Stimulated activated CD4-positive, alpha-beta T cell treated with anti-CD3 and anti-CD28 coated beads, Interleukin-12 subunit alpha, Interleukin-12 subunit beta, amount 100 ng/mL, for 24 hours (primary cell): ENCODE measurements at places on chromosomes 12 and 14.

- no peak for DNase-seq
Measured at GRCh38 chr12:130971925-130972585, 18.3 kb downstream of the ADGRD1 start.

DNA sequence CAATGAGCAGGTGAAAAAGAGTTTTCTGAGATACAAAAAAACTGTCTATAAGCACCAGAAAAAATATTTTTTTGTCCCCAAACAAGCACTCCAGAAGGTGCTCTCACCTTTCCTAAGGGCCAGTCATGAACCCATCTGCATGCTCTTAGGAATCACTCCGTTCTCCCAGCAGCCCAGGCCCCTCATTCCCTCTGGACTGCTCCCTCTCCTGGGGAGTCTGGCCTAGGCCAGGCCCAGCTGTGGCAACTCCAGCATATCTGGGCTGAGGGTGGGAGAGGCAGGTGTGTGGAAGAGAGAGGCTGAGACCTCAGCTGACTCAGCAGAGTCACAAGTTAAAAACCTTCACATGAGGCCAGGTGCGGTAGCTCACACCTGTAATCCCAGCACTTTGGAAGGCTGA is 54.6 kb downstream of the TRAFD1 start:
- DNase-seq, result no peak

GRCh38 chr12:69514111-69514510 is 43.9 kb downstream of the FRS2 start:
- DNase-seq, result no peak

GRCh38 chr14:58907803-58908202 is 270.0 kb downstream of the DACT1 start:
- DNase-seq, result no peak

GRCh38 chr12:105552056-105552455 is 221.6 kb downstream of the C12orf75 start:
- DNase-seq, result no peak
